ENCODE measurements at places on chromosomes 3 and 15.
A peak's percentile ranks its signal among the peaks of the same experiment; 100 is the strongest.

DNA sequence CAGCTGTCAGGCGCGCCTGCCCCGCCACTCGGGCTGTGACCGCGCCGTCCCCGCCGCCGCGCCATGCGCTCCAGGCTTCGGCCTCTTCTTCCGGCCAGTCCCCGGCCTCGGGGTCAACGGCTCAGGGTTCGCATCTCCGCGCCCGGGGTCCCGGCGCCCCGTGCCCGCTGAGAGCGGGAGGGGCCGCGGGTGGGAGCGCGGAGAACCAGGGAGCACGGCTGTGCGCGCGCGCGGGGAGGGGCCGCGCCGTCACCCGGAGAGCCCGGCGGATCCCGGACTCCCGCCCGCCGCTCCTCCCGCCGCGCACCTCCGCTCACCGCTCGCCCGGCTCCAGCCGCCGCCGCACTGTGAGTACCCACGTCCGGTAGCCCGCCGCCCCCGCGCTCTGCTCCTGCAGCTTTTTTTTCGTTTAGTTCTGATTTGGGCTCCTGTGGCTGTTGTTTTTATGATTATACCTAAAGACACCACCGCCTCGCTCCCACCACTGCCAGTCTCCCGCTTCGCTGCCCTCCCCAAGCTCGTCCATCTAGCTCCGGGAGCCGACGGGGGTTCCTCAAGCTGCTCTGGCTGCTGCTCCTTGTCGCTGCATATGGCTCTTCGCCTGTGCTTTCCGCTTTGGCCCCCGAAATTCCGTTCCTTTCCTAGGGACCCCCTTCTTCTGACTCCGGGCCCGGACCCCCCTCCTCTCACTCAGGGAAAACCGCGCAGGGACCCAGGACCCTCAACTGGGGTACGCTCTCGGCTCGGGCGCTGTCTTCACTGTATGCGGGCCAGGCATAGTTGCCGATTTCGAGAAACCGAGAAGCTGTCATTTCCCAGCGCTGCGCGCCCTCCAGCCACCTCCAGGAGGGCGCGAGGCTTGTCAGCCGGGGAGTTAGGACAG lies 1.8 kb upstream of the SKOR1 start:
- no peak for DNase-seq

GRCh38 chr3:66298591-66298990 lies 77.8 kb downstream of the SLC25A26 start:
- no peak for DNase-seq

GRCh38 chr3:15722877-15723623 lies 74.7 kb downstream of the ANKRD28 start:
- no peak for DNase-seq

DNA sequence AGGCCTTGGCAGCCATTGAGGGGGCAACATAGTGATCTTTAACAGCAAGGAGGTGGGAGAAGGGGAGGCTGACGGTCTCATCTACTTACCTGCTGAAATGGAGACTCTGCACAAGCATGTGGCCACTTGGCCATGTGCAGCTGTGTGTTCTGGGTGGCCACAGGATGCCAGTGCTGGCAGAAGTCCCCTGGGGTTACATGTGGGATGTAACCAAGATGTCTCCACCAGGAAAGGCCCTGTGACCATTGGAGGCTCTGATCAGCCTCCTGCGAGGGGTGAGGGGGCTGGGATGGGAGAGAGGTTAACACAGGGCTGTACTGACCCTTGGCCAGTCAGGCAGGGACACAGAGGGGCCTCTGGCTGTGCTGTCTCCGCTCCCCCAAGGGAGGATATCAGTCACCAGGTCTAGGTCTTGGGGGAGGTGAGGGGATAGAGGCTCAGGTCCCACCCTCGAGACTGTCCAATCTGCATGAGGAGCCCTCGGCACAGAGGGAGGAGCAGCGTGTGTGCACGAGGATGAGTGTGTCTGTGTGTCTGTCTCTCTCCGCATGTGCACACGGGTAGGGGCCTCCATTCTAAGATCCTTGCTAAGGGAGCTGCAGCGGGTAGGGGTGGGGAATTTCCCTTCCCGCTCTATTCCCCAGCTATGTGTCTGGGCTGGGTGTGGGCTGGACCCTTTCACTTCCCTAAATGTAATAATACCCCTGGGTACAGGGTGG lies 19.5 kb downstream of the PRKCD start:
- no peak for DNase-seq

DNA sequence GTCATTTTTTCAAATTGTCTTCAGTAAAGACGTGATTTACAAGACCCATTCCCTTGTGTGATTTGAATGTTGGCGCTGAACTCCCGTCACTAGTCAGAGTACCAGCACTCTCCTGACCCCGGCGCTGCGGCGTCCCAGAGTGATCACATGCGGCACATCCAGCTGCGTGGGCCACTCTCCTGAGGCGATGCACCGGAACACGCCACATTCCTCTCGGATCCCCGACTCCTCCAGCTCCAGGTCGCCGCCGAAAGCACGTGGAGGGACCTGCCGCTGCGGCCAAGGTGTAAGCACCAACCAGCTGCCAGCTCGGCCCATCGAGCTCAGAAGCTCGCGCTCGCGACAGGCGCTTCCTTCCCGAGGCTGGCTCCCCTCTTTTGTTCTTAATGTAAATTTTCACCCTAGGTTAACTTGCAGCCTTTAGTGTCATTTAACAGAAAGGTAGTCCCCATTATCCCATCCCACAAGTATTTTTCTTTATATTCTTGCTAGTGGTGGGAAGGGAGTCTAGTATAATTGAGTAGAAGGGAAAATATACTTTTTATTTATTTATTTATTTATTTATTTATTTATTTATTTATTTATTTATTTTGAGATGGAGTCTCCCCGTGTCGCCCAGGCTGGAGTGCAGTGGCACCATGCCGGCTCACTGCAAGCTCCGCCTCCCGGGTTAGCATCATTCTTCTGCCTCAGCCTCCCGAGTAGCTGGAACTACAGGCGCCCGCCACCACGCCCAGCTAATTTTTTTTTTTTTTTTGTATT lies 61.7 kb upstream of the VGLL3 start:
- DNase-seq, result no peak

GRCh38 chr3:179715582-179715981 lies 62.7 kb downstream of the USP13 start:
- no peak for DNase-seq

DNA sequence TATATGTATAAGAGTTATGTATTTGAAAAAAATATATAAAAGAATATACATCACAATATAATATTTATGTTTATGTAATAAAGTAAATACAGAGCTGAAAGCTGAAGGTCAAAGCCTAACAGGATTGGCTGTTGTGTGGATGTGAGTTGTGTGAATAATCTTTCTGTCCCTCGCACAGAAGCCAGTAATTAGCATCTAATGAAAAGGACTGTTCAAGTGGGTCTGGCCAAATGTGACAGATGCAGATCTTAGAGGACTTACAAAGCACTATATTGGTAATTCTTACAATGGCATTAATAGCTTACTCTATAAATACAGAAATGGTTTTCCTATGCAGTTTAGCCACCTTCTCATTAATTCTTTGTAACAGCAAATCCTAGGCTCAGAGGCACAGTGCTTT lies 2.4 kb downstream of the MKRN3 start:
- no peak for DNase-seq

- peak; percentile 53 for DNase-seq
Observed at GRCh38 chr3:191499307-191500080, 38.5 kb downstream of the PYDC2 start.

DNA sequence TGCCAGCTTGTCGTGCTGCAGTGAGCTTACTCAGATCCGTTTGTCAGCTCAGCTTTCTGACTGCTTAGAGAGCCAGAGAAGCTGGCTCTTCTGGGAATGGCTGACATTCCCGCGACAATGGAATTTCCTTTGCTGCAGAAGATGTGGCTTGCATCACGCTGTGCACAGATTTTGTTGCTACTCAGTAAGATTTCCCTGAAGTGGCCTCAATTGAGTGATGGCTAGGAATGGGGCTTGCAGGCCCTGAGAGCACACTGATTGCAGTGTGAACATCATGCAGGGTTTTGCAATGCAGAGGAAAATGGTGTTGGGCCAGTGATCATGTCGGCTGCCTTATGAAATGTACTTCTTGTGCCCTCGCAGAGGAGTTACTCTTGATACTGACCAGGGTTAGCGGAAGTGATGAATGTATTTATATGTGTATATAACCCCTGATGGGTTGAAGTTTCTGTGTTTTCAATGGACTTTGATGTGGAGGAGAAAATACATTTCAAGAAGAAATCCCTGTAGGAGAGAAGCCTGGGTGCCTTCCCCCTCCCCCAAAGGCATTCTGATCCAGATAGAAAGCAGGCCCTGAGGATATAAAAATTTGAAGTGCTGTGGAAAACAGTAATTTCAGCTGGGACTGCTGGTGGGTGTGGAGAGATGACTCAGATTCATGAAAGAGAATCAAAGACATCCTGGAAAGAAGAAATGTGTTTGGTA lies 102.5 kb upstream of the PDZRN3 start:
- DNase-seq, result peak; percentile 52
